Thymus (tissue), 14 donors: ENCODE measurements at places on chromosomes 4 and X. TPM values are rescaled to one million over a fixed set of nuclear protein-coding genes. Genes with fewer than 3 reads are reported as not detected.

GRCh38 chr4:76689145-76689817, 208.7 kb downstream of the SOWAHB start:
- peak; percentile 26 for DNase-seq

DNA sequence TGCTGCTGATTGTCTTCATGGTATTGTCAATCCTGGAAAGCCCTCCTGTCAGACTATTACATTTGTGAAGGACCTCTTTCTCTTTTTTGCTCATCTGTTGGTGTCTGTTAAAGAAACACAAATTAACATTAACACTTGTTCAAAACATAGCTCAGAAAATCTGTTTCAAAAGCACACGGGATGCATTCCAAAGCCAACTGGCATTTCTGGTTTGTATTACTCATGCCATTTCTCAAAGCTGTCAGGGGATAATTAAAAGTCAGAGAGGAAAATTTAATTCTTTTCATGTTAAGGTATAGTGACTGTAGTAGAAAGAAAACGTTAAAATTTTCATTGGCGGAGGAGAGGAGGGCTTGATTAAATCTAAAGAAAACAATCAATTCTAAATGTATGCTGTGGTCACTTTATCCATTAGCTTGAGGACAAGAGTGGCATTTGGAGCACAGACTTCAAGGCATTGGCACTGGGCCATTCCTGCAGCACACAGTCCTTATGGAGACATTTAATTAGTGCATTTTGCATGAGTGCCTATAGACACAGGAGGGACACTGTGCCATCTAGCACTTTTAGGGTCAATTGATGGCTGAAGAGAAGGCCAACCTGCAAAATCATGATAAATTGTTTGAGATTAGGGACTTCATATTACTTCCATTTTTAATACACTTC, 21.2 kb upstream of the GLRA2 start:
- DNase-seq: no peak

GRCh38 chr4:180823108-180823507, 1420.1 kb upstream of the TENM3 start:
- DNase-seq: no peak

MOSPD2 gene
- total RNA-seq: 8.4 TPM

GRCh38 chrX:122777766-122778165, 406.3 kb upstream of the GRIA3 start:
- DNase-seq: no peak

FRAS1 gene
- 1.6 TPM for total RNA-seq

ZNF157 gene
- 0.57 TPM for total RNA-seq

- DNase-seq: peak; percentile 90
Observed at GRCh38 chr4:38310446-38311043, 350.3 kb downstream of the PTTG2 start.

GRCh38 chr4:108192056-108192455, 23.3 kb upstream of the LEF1 start:
- no peak for DNase-seq

DNA sequence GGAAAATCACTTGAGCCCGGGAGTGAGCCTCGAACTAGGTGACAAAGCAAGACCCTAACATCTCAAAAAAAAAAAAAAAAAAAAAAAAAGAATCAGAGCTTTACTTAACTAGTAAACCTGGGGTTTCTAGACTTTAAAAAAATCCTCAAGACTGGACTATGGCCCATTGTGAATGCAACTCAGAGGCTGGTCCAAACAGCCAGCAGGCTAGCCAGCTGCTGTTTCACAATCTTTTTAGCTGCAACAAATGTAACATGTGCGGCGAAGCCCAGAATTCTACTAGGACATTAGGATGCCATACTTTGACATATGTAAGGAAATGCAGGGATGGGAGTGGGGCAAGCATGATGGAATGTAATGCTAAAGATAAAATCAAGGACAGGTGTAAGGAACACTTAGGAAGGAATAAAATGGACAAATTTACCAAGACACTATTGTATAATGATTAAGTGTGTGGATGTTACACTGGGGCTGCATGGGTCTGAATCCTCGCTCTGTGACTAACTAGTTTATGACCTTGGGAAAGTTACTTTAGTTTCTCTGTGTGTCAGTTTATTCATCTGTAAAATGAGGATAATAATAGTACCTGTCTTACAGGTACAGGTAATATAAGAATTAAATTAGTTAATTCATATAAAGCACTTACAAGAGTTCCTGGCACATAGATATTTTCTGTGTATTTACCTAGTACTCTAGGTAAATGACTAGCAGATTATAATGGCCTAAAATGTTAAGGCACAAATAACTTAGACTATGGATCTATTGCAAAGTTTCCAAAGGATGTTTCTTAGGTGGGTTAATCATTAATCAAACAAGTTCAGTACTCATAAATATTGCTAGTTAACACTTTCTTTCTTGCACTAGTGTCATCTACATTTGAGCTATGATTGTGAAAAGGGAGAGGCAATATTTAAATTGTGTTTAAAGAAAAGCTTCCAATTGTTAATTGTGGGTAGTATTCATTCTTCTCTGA, 49.5 kb downstream of the HELQ start:
- no peak for DNase-seq
